ENCODE measurements at places on chromosomes 11 and 22. TPM values are rescaled to one million over a fixed set of nuclear protein-coding genes. Genes with fewer than 3 reads are reported as not detected.

DNA sequence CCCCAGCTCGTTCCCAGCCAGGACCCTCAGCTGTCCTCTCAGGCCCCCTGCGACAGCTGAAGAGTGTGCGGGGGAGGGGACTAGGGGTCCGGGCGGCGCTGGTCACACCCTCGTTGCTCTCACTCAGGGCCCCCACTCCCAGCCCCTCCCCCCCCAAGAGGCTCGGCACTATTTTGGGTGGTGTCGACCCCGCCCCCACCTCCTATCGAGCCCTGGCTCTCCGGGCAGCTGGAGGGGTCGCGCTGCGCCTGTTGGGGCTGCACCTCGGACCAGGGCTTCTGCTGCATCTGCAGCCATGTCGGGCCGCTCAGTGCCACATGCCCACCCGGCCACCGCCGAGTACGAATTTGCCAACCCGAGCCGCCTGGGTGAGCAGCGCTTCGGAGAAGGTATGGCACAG, at the start of gene HSPB2:
TSS of gene HSPB2 (plus strand) at position 200 of the 400 bp plus-strand sequence. CDS start at position 296, 96 bp downstream.
- peak; percentile 52 for DNase-seq

DNA sequence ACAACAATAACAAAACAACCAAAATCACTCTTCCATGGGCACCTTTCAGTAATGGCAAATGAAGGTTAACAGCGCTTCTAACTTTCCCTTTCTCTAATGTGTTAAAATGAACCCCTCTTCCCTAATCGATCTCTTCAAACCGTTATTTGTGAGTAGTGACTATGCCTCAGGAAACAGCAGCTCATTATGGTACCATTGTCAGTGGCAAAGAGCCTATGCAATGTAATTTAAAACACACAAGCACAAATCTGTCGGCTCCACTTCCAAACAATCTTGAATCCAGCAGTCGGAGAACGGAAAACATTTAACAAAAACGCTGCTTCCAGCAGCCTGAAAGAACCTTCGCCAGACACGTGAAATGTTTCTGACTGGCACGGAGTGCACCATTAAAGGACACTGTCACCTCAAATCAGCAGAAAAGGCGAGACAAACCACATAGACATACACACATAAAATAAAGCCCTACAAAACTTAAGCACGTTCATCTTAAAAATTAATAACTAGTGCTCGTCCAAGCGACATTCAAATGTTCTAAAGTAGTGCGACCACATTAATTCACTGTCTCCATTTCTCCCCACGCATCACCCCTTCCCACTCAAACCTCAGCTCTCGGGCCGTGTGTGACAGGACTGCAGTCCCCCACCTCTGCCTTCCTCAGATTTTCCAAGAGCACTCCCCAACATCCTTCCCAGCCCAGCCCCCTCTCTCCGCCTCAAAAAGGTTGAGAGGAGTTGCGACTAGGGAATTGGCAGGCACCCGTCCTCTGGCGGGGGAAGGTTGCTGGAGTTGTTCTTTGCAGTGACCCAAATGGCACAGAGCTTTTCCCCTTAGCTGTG, 748 bp downstream of the RAB30 start:
- peak; percentile 52 for DNase-seq

- DNase-seq: peak; percentile 59
Observed at GRCh38 chr11:9951807-9952206, 287.9 kb downstream of the SWAP70 start.

DNA sequence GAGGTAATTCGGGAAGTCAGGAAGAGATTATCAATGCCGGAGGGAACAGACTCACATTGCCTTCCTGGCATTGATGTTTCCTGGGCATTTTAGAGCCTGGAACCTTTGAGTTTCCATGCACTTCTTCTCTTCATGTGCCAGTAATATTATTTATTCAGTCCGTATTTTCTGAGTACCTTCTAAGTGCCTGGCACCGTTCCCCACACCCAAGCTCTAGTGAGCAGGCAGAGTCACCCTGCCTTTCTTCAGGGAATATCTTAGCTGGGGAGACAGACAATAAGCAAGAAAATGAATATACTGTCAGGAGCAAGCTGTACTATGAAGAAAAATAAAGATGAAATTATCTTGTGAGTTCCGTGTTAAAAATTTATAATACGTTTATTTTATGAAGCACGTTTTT, 136.2 kb upstream of the SEZ6L start:
- DNase-seq: no peak

GRCh38 chr11:117949062-117949461, 19.9 kb upstream of the TMPRSS13 start:
- DNase-seq: no peak

- no peak for DNase-seq
Observed at GRCh38 chr22:45294030-45294429, 9.3 kb downstream of the UPK3A start.

DNA sequence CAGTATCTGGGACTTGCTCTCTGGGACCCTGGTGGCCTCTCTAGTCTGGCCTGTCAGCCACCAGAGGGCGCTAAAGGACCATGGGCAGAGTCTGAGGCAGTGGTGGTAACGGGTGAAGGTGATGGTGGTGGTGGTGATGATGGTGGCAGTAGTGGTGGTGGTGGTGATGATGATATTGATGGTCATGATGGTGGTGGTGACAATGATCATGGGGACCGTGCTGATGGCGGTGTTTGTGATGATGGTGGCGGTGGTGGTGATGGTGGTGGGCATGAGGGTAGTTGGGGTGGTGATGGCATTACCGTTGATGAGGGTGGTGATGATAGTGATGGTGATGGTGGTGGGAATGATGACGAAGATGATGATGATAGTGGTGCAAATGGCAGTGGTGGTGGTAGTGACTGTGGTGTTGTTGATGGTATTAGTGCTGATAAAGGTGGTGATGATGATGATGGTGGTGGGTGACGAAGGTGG, 16.0 kb downstream of the TRPM5 start:
- DNase-seq: peak; percentile 66

- DNase-seq: no peak
Observed at GRCh38 chr11:66218036-66218435, 50.4 kb upstream of the RAB1B start.

DNA sequence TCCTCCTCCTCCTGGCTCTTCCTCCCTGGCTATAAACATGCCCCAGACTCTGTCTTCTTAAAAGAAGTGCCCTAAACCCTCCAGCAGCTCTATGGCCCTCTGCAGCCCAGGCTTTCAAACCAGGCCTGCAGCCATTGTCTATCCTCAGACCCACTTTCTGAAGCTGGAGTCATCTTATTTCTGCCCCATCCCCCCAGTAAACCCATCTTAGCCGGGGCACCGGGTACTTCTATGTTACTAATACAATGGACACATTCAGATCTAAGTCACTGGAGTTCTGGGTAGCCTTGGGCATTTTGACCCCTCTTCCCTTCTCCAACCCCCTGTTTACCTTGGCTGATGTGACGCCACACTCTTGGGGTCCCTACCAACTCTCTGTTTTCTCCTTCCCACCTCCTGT, 29.7 kb upstream of the CACNG2 start:
- no peak for DNase-seq

DNA sequence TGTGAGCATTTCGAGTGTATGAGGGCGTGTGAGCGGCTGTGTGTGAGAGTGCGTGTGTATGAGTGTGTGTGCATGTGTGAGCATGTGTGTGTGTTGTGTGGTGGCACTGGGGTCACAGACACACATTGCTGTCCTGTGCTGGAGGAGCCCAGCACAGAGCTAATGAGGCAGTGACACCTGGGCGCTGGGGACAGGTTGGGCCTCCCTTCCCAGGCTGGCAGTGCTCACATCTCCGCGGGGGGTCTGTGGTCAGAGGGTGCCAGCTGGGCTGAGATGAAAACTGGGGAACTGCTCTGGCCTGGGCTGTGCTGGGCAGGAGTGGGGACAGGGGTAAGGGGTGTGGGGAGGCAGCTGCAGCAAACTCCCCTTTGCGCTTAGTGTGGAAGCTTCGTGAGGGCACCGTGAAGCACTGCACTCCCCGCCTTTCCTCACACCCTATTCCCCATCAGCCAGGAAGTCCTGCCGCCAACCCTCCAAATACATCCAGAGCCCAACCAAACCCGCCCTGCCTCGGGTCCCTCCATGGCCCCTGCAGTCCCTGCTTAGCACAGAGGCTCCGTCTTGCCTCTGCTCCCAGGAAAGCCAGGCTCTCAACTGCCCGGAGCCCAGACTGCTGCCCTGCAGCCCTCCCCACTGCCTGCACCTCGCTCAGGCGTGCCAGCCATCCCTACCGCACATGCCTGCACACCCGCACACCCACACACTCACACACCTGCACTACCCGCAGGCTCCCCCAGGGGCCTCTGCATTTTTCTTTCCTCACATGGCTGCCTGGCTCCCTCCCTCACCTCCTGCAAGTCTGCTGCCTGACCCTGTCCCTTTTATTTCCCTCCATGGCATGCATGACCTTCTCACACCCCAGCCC, 62.0 kb upstream of the THY1 start:
- no peak for DNase-seq

GRCh38 chr11:7511401-7511800, 2.4 kb upstream of the PPFIBP2 start:
- peak; percentile 75 for DNase-seq

- no peak for DNase-seq
Observed at GRCh38 chr11:122096272-122097112, 19.5 kb downstream of the BLID start.

- no peak for DNase-seq
Observed at GRCh38 chr22:24137595-24137994, 43.7 kb upstream of the SUSD2 start.

GRCh38 chr11:32526760-32527159, 56.9 kb upstream of the EIF3M start:
- no peak for DNase-seq

DNA sequence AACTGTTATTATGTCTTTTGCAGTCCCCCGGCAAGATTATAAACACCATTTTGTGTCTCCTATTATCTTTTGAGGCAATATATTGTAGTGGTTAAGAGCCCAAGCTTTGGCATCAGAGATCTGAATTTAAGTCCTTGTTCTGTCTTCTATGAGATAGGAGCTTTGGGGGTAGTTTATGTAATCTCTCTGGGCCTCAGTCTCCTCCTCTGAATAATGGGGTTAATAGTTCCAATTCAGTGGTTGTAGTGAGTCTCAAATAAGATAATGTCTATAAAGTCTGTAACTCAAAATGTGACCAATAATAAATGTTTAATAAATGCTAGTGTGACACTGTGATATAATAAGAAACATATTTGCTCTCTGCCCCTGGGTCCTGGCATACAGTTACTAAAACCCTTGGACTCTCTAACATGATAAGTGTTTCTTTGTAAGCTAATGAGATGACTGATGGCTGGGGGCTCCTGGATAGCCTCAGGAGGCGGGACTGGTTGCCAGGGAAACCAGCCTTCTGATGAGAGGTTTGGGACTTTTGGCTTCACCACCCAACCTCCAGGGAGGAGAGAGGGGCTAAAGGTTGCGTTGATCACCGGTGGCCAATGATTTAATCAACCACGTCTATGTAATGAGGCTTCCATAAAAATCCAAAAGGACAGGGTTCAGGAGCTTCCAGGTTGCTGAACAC, 183.4 kb upstream of the MTMR2 start:
- DNase-seq: no peak

GRCh38 chr11:23494981-23495380, 634.7 kb upstream of the CCDC179 start:
- DNase-seq: no peak

DNA sequence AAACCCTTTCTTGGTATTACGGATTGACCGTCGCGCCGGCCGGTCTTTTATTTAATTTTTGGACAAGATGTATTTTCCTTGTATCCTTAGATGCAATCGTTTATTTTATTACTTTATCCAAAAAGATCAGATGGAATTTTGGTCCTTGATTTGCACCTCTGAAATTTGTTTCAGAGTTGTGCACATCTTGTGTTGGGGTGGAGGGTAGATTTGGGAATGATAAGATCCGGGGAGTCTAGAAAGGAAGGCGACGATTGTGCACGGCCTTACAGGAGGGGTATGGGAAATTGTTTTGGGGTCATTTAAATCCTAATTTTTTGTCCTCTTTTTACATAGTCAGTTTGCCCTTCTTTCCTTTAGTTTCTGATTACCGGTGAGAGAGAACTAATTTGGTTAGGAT, 1.4 kb downstream of the KDM2A start:
- no peak for DNase-seq

- DNase-seq: no peak
Observed at GRCh38 chr22:49672014-49672516, 155.6 kb downstream of the BRD1 start.

DNA sequence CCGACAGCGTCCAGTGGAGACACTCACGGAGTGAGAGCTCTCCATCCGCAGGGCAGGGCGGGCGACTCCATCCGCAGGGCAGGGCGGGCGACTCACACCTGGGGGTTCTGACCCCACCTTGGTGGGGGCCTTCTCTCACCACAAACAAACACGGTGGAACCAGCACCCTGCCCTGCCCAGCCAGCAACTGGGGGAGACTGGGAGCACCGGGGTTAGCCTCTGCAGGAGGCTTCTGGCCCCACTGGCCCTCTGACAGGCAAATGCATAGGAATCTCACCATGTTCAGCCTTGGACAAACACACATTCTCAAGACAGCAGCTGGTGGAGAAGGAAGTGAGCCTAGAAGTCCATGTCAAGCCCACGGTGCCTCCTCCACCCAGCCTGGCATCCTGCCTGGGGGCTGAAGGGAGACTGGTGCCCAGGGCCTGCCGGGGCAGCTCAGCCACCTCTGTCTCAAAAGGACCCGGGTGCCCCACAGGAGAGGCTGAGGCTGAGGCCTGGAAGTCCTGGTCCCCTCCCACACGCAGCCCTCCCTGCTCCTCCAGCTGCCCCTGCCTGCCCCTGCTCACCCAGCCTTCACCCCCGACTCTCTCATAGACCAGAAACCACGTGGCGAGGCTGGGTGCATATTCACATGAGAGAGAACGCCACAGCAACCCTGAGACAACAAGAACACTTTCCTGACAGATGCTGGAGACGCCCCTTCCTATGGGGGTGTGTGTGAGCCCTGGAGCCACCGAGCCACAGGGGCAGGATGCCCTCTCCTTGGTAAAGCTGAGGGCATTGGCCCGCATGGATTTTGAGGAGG, 98.4 kb upstream of the B3GAT1 start:
- no peak for DNase-seq

GRCh38 chr11:121321614-121322243, 29.2 kb downstream of the SC5D start:
- no peak for DNase-seq

GRCh38 chr11:122652495-122652894, 3.0 kb upstream of the UBASH3B start:
- DNase-seq: no peak

FXYD2 gene
- total RNA-seq: not detected

PRR5L gene
- total RNA-seq: 0.66 TPM

OR6T1 gene
- not detected for total RNA-seq

ESAM gene
- total RNA-seq: 29.7 TPM

ZNF215 gene
- total RNA-seq: 0.12 TPM
